ENCODE measurements at places on chromosomes 6 and 20.

DNA sequence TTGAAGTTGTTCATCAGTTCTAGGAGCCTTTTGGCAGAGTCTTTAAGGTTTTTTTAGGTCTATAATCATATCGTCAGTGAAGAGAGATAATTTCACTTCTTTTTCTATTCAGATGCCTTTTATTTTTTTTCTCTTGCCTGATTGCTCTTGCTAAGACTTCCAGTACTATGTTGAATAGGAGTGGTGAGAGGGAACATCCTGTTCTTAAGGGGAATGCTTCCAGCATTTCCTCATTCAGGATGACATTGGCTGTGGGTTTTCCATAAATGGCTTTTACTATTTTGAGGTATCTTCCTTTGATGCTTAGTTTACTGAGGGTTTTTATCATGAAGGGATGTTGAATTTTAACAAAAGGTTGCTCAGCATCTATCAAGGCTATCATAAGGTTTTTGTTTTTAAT, 109.5 kb downstream of the CLVS2 start:
- DNase-seq: no peak

DNA sequence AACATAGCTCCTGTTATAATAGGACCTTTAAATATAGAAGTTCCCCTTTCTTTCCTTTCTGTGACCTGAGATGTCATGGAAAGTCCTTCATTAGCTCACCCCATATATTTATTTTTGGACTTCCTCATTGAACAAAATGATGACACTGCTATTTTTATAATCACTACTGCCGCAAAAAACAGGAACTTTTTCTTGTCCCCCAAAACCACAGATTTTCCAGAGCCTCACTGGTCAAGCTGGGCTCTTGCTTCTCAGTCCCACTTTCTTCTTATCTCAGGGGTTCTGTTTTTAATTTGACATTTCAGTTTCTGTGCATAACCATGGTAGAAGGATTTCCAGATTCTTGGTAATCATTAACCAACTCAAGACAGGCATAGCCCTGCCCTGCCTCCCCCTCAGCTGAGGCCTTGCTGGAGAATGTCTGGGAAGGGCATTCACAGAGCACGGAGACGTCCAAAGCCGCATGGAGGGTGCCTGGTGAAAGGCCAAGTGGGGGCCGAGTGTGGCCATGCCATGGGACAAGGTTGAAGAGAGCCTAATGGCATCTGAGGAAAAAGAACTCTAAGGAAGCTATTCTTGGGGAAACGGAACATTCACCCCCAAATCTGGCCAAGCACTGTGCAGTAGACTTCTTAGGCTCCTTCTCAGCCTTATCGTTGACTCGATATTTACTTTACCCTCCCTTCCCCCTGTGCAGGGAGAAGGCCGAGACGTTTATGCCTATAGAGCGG, 73.7 kb downstream of the EDN1 start:
- no peak for DNase-seq

GRCh38 chr6:160035693-160036330, 66.9 kb downstream of the IGF2R start:
- DNase-seq: no peak

- DNase-seq: no peak
These were observed 133.7 kb upstream of the GMDS start for GRCh38 chr6:2378891-2379652.

GRCh38 chr6:84768442-84769174, 4.2 kb upstream of the TBX18 start:
- no peak for DNase-seq

DNA sequence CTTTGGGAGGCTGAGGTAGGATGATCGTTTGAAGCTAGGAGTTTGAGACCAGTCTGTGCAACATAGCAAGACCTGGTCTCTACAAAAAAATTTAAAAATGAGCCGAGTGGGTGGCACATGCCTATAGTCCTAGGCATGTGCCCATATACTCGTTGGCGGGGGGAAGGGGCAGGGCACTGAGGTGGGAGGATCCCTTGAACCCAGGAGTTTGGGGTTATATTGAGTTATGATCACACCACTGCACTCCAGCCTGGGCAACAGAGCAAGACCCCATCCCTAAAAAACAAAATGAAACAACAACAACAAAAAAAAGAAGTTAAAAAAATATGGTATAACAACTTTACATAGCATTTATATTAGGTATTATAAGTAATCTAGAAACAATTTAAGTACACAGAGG, 47.8 kb downstream of the LHFPL5 start:
- no peak for DNase-seq
